Activated naive CD4-positive, alpha-beta T cell treated with anti-CD3 and anti-CD28 coated beads for 36 hours (primary cell): ENCODE measurements at places on chromosomes 3 and 15. TPM values are rescaled to one million over a fixed set of nuclear protein-coding genes. Genes with fewer than 3 reads are reported as not detected.

DNA sequence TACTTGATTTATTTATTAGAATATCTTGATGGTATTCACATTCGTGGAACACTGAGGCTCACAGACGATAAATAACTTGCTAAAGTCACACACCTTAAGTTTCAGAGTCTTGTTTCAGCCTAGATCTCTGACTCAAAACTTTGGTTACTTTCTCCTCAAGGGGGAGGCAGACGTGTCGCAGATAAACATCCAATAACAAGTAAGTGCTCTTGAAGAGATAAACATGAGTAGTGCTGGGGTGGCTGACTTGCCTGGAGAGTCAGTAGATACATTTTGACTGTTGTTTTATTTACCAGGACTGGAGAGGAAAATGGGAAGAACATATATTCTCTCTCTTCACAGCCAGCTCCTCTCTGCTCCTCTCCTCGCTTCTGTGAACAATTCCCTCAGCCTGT, 31.3 kb downstream of the FBXO45 start:
- no peak for DNase-seq
- no peak overlapping the region for H3K27ac ChIP-seq
- H3K27me3 ChIP-seq = no peaks in the 10 kb centered on the region
- peaks cover 15% of the 10 kb centered on the region for H3K4me1 ChIP-seq
- H3K36me3 ChIP-seq = no peaks in the 10 kb centered on the region
- no peak overlapping the region for H3K4me3 ChIP-seq

DNA sequence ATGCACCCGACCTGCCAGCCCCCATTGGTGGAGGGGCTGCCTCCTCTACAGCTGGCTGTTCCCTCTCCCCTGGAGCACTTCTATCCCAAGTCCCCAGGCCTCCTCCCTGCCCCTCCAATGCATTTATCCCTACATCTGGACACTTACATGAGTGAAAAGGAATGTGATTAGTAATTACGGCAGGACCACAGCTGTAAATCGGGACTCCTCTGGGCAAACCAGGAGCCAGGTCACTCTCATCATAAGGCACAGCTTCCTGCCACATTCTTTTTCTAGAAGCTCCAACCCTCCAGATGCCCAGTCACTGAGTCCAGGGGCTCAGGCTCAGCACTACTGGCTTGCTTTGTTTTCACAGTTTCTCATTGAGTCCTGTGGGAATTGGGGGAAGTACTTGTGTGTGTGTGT, 54.3 kb downstream of the IL20RB start:
- no peak for DNase-seq
- no peak overlapping the region for H3K4me3 ChIP-seq
- no peak overlapping the region for H3K27ac ChIP-seq
- H3K36me3 ChIP-seq = no peaks in the 10 kb centered on the region

- H3K4me1 ChIP-seq = peaks cover 13% of the 10 kb centered on the region
- H3K4me3 ChIP-seq = no peak overlapping the region
- H3K27ac ChIP-seq = peak overlapping the region; percentile 10
- peaks cover 26% of the 10 kb centered on the region for H3K27me3 ChIP-seq
- peak; percentile 48 for DNase-seq
These were observed 227.8 kb upstream of the CTNNB1 start for GRCh38 chr3:40971191-40972168.

DNA sequence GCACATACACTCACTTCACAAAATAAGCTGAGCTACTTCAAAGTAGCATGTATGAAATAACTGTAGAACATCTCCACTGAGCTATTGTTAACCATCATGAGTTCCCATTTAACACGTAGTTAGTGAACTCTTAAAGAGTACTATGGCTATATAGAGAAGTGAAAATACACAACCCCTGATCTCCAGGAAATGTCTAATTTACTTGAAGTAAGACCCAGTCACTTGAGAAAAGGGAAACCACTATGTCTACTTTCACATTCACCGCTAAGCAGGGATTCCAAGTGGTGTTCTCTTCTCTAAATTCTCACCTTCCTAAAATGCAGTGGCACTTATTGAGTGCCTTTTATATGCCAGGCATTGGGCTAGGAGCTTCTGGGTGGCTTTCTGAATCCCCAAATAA, 35.0 kb upstream of the COLQ start:
- H3K27me3 ChIP-seq = no peaks in the 10 kb centered on the region
- peaks cover 16% of the 10 kb centered on the region for H3K4me1 ChIP-seq
- H3K36me3 ChIP-seq = peaks cover 7% of the 10 kb centered on the region
- H3K4me3 ChIP-seq = no peak overlapping the region

The ITGA11 gene
- total RNA-seq = 0.12 TPM

The CCR9 gene
- not detected for total RNA-seq

The TRIM59 gene
- 25.8 TPM for total RNA-seq
